ENCODE measurements at places on chromosomes 2 and 18.

- DNase-seq = no peak
These were observed 247.4 kb upstream of the CHAC2 start for GRCh38 chr2:53519918-53520841.

DNA sequence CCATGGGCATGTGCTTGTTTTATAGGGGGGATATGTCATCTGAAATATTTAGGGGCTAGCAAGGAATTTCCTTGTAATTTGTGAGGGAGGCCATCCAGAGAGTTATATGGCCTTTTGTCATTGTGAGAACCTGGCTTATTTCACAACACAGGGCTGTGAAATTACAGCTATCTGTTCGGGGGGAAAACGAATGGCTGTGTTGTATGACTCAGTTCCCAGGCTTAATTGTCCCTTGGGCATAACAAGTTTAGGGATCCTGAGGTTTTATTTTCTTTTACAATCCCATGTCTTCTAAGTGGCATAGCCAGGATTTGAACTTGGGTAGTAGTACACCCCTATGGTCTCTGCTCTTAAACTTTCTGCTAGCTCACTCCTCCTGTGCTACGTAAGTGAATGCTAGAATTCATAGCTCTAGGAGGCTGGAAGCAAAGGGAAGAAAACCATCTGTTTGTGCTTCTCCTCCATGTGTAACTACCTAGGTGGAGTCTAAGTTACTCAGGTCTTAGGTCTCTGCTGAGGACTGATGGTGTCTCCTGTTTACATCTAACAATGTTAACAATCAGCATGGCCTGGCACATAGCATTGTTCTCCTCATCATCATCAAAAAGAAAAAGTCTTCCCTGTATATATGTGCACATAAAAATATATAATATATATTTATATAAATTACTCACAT, 53.8 kb downstream of the SKA1 start:
- DNase-seq = no peak

DNA sequence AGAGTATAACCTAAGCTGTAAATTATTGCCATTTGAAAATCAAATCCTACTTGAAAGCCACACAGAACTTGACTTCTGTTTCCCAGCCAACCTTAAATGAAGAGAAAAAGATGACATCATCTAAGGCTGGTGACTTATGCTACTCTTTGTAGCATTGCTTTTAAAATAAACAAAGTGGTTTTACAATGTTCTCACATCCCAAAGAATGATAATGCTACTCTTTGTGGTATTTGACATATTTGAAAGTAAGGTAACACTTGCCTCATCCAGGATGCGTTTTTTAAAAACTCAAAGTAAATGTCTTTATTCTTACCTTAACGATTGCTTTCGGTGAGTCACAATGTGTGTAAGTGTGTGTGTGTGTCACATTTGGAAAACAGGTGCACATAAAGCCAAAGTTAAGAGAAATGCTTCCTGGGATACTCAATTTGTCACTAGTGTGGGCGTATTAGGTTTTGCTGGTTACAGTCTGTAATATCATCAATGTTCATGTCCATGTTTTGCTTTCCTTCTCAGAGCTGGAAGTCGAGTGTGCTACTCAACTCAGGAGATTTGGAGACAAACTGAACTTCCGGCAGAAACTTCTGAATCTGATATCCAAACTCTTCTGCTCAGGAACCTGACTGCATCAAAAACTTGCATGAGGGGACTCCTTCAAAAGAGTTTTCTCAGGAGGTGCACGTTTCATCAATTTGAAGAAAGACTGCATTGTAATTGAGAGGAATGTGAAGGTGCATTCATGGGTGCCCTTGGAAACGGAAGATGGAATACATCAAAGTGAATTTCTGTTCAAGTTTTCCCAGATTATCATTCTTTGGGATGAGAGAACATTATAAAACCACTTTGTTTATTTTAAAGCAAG, 2.6 kb downstream of the PMAIP1 start:
- no peak for DNase-seq

- DNase-seq = no peak
These were observed 68.0 kb upstream of the PSME4 start for GRCh38 chr2:54038835-54039234.

- DNase-seq = no peak
These were observed 1821.8 kb upstream of the PIK3C3 start for GRCh38 chr18:40133253-40133652.

GRCh38 chr2:33333433-33333832, 143.0 kb upstream of the RASGRP3 start:
- no peak for DNase-seq

GRCh38 chr18:51127664-51128063, 69.8 kb downstream of the MEX3C start:
- DNase-seq = no peak

DNA sequence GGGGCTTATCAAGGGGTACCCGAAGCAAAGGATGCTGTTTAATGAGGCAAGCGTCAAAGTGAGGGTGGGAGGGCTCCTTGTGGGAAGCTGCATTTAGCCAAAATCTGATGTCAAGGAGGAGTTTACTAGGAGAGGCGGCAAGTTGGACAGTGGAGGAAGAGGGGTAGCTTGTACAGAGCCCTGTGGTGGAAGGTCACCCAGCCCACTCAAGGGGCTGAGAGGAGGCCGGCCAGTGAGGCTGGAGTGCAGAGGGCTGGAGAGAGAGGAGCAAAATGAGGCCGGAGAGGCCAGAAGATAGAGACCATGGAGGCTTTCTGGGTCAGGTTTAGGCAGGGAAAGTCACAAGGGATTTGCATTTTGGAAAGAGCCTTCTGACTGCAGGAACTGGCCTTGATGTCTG, 49.5 kb downstream of the ASB1 start:
- DNase-seq = no peak

GRCh38 chr2:151886241-151886640, 58.0 kb upstream of the ARL5A start:
- no peak for DNase-seq

DNA sequence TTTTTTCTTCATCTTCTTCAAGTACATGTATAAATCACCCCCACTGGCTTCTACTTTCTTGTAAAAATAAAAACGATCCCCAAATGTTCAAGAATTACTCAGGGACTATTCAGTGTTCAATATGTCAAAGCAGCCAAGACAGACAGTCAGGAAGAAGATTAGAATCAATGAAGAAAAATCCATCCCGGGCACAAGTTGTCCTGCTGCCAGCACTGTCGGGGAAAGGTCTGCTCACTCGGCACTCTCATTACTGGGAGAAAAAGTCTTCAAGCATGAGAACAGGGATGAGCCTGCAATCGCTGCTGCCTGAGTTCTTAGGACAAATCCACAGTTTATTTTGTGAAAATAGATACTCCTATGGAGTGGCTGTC, 482.8 kb upstream of the KLHL29 start:
- no peak for DNase-seq

DNA sequence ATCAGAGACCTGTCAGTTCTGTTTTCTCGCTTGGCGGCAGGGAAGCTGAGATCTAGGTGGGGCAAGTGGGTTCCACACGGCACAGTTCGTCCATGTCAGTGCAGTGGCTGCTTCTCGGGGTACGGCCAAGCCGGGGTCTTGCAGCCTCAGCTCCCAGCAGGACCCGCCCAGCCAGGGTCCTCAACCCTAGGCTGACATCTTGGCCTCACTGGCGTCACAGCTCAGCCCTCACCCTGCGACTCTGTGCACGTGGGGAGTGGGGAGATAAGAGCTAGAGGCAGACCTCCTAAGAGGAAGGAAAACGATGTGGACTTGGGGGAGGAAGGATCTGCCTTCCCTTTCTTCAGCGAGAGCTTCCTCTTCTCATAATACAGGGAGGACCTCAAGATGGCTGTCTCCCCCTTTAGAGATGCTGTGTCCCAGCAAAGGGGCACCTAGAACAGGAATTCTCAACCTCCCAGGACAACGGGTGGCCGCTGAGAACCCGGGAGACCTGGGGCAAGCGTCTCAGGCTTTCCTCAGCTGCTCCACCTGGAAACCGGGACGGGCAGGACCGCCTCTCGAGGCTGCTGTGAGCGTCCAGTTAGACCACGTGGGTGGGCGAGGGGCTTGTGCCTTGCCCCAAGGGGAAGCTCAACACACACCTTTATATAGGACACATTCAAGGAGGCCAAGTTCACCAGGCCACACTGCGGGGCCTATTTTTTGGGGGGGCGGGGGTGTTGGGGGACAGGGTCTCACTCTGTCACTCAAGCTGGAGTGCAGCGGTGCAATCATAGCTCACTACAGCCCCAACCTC, 23.5 kb upstream of the KLF11 start:
- DNase-seq = no peak

DNA sequence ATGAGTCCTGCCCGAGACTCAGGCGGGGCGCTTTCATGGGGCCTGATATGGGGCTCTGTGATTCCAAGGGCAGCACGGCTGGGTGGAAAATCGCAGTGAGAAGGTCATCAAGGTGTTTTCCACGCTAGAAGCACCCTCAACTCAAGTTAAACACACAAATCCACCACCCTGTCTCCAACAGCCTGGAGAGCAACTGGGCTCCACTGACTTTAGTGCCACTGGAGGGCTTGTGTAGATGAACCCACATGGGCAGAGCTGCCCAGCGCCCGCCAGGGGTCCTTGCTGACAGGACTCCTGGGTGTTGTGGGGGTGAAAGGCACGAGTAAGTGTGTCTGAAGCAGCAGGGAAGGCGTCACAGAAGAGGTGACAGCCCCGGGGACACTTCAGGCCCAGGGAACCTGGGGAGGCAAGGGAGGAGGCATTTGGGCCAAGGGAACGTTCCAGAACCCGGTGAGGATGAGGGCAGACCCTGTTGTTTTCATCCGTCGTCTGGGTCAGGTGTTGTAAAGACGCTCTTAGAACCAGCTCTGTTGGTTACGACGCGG, 51.8 kb upstream of the CTDP1 start:
- no peak for DNase-seq
